ENCODE measurements at places on chromosomes 3 and 15.
A peak's percentile ranks its signal among the peaks of the same experiment; 100 is the strongest.

- DNase-seq: no peak
- H3K36me3 ChIP-seq: no peaks in the 10 kb centered on the region
- no peaks in the 10 kb centered on the region for H3K4me1 ChIP-seq
- no peak overlapping the region for H3K27ac ChIP-seq
- no peak overlapping the region for H3K4me3 ChIP-seq
Measured at GRCh38 chr3:117898722-117899522, 1135.7 kb downstream of the IGSF11 start.

DNA sequence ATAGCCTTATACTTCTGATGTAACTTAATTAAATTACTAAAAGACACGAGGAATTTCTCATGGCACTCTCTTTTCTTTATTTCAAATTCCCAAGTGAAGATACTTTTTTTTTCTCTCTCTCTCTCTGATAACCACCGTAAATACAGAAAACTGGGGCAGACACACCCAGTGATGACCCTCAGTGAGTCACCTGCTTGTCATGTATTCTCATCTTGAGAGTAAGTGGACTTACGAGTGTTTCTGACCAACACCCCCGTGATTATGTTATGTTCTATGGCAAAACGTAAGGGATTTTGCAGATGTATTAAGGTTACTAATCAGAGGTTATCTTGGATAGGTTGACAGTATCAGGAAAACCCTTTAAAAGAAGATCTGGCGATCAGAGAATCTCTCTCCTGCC, 348.8 kb upstream of the ZNF717 start:
- H3K27me3 ChIP-seq: no peaks in the 10 kb centered on the region
- H3K36me3 ChIP-seq: no peaks in the 10 kb centered on the region
- H3K4me3 ChIP-seq: no peak overlapping the region
- no peaks in the 10 kb centered on the region for H3K4me1 ChIP-seq
- no peak overlapping the region for H3K27ac ChIP-seq
- no peak for DNase-seq

DNA sequence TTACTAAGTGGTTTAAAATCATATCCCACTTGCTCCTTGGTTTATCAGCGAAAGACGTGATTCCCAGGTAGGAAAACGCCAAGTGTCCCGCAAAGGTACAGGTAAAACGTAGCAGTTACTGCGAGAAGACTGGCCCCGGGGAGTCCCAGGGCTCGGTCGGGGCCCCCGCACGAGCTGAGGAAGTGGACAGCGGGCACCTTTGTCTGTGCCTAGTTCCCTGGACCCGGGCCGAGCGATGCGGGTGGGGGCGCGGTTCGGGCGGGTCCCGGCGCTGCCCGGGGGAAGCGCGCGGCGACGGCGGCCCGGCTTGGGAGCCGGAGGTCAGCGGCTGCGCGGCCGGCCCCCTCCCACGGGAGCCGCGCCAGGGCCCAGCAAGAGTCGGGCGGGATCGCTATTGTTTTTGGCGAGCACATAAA, 864 bp upstream of the NEO1 start:
- H3K4me3 ChIP-seq: peak overlapping the region; percentile 67
- peaks cover 16% of the 10 kb centered on the region for H3K27me3 ChIP-seq
- H3K27ac ChIP-seq: peak overlapping the region; percentile 53
- no peaks in the 10 kb centered on the region for H3K36me3 ChIP-seq
- peaks cover 6% of the 10 kb centered on the region for H3K4me1 ChIP-seq

DNA sequence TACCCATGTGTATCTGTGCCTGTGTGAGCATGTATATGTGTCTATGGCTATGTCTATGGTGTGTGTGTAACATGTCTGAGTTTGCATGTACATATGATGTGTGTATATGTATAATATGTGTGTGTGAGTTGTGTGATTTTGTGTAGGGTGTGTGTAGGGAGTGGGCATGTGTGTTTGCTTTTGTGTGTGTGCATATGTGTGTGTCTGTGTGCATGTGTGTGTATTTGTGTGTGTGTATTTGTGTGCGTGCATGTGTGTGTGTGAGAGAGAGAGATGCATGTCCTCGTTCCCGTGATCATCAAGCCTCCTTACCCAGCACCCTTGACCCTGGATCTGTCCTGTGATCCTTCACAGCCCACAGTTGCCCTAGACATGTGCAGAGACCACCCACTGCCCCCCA, 79.5 kb downstream of the LINGO1 start:
- no peak for DNase-seq
- H3K36me3 ChIP-seq: no peaks in the 10 kb centered on the region
- no peaks in the 10 kb centered on the region for H3K4me1 ChIP-seq
- no peak overlapping the region for H3K27ac ChIP-seq
- no peaks in the 10 kb centered on the region for H3K27me3 ChIP-seq

DNA sequence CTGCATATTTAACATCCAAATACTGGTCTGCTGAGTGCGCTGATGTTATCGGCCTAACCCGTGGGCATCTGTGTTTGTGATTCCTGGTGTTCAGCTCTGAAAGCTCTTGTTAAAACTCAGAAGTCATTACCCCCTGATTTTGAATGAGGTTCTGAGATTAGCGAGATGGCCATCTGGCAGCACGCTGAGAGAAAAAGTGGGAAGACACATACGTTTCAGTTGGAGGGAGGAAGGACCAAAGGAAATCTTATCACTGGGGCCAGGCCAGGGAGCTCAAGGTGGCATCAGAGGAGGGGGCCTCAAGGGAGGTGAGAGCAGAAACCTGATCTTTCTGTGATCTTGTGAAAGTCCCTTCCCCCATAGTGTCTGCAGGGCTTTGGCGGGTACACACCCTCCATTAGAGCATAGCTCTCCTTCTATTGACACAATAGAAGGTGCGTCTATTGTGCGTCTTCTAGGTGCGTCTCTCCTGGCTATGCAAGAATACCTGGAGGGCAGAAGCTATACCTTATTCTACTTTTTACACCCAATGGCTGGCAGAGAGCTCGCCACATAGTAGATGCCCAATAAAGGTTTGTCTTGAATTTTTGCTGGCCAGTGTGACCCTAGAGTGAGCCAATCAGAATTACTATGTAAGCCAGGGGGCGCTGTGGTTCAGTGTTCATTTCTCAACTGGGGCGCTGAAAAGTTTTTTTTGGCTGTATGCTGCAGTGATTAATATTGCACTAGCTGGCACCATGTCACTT, 182.4 kb downstream of the SHQ1 start:
- H3K36me3 ChIP-seq: no peaks in the 10 kb centered on the region
- peaks cover 3% of the 10 kb centered on the region for H3K4me1 ChIP-seq
- H3K27me3 ChIP-seq: no peaks in the 10 kb centered on the region
- peak; percentile 76 for DNase-seq
- no peak overlapping the region for H3K27ac ChIP-seq

- H3K27ac ChIP-seq: no peak overlapping the region
- no peaks in the 10 kb centered on the region for H3K4me1 ChIP-seq
- H3K27me3 ChIP-seq: peaks cover 7% of the 10 kb centered on the region
Measured at GRCh38 chr15:100934726-100935125, 15.6 kb downstream of the LRRK1 start.

DNA sequence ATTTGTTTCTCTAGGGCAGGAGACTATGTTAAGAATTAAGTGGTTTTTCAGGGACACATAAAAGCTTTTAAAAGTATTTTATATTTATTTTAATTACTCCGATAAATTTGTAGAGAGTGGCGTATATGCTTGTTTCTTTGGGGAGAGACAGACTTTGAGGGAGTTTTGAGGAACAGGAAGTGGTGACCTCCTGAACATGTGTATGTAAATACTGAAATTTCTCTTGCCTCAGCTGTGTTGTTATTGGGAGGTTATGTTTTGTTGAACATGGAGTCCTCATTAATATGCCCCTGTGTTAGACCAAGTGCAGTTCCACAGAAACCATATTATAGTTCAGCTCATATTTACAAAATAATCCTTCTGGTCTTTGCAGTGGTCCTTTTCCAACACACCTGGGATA, 41.8 kb upstream of the UTS2B start:
- H3K36me3 ChIP-seq: peaks cover 11% of the 10 kb centered on the region
- DNase-seq: no peak
- H3K4me1 ChIP-seq: peaks cover 5% of the 10 kb centered on the region
- no peak overlapping the region for H3K4me3 ChIP-seq

DNA sequence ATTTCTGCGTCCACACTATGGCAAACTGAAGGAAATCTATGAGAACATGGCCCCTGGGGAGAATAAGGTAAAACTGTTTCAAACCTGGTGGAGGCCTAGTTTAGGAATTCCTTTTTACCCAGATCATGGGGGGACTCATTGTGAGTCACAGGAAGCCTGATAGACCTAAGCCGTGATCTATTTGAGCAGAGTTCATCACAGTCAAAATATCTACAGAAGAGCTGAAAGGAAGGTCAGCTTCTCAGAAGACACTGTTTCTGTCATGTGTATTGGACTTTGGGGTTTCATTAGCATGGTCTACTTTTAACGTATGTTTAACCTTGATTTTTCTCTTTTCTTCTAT, 1.3 kb downstream of the PSMD2 start:
- peaks cover 19% of the 10 kb centered on the region for H3K4me1 ChIP-seq
- DNase-seq: no peak
- H3K27me3 ChIP-seq: no peaks in the 10 kb centered on the region
- peaks cover 50% of the 10 kb centered on the region for H3K36me3 ChIP-seq
- H3K4me3 ChIP-seq: peak overlapping the region; percentile 84
- no peak overlapping the region for H3K27ac ChIP-seq

DNA sequence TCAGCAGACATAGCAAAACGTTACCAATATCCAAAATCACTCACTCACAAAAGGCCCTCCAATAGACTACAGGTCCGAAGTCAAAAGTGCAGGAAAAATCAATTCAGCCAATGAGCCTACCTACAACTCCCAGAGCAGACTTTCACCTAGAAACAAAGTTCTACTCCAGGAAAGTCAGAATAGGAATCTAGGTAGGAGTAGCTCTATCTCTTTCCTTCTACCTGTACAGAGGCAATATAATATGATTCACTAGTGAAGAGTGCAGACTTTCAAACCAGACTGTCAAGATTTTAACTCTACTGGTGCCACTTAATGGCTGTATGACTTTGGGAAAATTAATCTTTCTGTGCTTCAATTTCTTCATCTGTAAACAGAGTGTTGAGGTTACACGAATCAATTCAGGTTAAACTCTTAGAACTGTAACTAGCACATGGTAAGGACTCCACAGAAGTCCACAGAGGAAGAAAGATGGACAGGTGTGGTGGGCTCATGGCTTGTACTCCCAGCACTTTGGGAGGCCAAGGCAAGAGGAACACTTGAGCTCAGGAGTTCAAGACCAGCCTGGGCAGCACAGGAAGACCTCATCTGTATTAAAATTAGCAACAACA, 9.4 kb downstream of the DCUN1D1 start:
- H3K27me3 ChIP-seq: no peaks in the 10 kb centered on the region
- no peak for DNase-seq
- no peak overlapping the region for H3K4me3 ChIP-seq
- H3K4me1 ChIP-seq: peaks cover 62% of the 10 kb centered on the region
- H3K36me3 ChIP-seq: no peaks in the 10 kb centered on the region

GRCh38 chr15:39792844-39793335, 10.2 kb upstream of the FSIP1 start:
- H3K4me1 ChIP-seq: peaks cover 8% of the 10 kb centered on the region
- peaks cover 10% of the 10 kb centered on the region for H3K27me3 ChIP-seq
- no peak for DNase-seq
- H3K36me3 ChIP-seq: peaks cover 1% of the 10 kb centered on the region
- H3K4me3 ChIP-seq: no peak overlapping the region
- H3K27ac ChIP-seq: no peak overlapping the region

GRCh38 chr3:136069933-136070332, 104.4 kb downstream of the PPP2R3A start:
- no peaks in the 10 kb centered on the region for H3K4me1 ChIP-seq
- no peaks in the 10 kb centered on the region for H3K36me3 ChIP-seq
- H3K4me3 ChIP-seq: no peak overlapping the region
- DNase-seq: no peak
- H3K27me3 ChIP-seq: no peaks in the 10 kb centered on the region

DNA sequence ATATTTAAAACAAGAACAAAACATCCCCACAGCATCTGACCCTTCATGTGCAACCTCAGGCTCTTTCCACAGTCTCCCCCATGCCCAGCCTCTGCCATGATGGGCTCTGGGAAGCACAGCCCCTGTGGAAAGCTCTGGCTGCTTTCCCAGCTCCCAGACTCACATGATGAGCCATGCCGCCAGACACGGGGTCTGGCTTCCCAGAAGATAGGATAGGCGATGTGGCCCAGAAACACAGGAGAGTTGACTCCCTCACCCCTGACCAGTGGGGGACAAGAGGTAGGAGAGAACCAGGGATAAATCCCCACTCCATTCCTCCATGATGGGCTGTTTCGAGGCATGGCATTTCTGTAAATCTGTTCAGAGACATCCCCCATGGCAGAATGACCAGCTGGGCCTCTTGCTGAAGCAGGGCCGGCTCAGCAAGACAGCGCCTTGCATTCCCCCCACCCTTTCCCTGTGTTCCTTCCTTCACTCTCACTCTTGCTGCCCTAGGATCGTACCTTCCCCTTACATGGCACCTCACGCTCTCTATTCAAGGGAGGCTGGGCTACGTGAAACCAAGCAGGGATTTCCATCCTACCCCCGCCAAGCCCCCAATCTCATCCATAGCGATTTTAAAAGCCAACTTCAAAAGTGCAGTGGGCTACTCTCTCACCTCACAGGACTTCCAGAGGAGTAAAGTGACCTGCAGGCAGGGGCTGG, 192.4 kb downstream of the ABHD5 start:
- H3K36me3 ChIP-seq: no peaks in the 10 kb centered on the region
- peaks cover 4% of the 10 kb centered on the region for H3K27me3 ChIP-seq
- DNase-seq: no peak

- no peaks in the 10 kb centered on the region for H3K36me3 ChIP-seq
- DNase-seq: no peak
- H3K27ac ChIP-seq: no peak overlapping the region
Measured at GRCh38 chr3:124890573-124891190, 3.5 kb upstream of the ITGB5 start.

DNA sequence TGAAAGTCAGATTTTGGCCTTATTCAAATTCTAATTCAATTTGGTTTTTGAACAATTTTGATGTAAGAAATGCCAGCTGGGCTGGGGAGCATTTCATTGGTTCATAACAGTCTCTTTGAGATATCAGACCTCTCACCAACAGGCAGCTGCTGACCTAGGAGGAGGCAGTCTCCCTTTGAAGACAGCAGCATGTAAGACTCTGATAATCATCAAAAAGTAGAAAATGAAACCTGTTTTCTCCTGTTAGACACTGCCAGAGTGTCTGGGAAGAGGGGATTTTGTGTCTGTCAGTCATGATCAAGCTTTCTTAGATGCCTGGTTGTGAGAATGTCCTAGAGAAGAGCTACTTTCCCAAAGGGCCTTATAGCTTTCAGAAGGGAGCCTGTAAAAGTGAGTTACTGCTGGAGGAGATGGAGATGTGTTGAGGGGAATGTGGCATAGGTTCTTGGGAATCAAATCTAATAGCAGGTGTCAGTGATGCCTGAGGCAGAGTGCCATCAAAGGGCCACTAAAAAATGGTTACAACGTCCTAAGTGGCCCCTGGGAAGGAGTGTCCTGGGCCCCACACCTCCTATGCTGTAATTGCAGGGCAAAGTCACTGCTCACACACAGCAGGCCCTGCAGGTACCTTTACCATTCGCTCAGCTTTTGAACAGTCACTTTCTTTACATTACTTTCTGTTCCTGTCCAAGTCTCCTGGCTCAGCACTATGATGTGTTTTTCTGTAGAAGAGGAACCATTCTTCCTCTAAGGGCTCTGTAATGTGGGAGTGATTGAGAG, 43.1 kb downstream of the FSTL1 start:
- H3K27me3 ChIP-seq: no peaks in the 10 kb centered on the region
- H3K27ac ChIP-seq: no peak overlapping the region
- no peak overlapping the region for H3K4me3 ChIP-seq
- no peaks in the 10 kb centered on the region for H3K4me1 ChIP-seq
- H3K36me3 ChIP-seq: no peaks in the 10 kb centered on the region

GRCh38 chr15:99682455-99682854, 50.8 kb downstream of the LYSMD4 start:
- H3K27ac ChIP-seq: peak overlapping the region; percentile 59
- no peak overlapping the region for H3K4me3 ChIP-seq
- peaks cover 41% of the 10 kb centered on the region for H3K36me3 ChIP-seq
- DNase-seq: no peak

- H3K36me3 ChIP-seq: peaks cover 11% of the 10 kb centered on the region
- H3K4me1 ChIP-seq: peaks cover 6% of the 10 kb centered on the region
- no peak overlapping the region for H3K27ac ChIP-seq
- no peak for DNase-seq
- no peak overlapping the region for H3K4me3 ChIP-seq
Measured at GRCh38 chr3:48832684-48833083, 15.0 kb downstream of the PRKAR2A start.

Data from activated CD4-positive, alpha-beta T cell treated with anti-CD3 and anti-CD28 coated beads for 36 hours (primary cell).